Fibroblast of upper back skin (primary cell): ENCODE measurements at places on chromosomes 1 and 21.

- no peak for DNase-seq
These were observed 201.8 kb downstream of the DYRK1A start for GRCh38 chr21:37568415-37568814.

- no peak for DNase-seq
These were observed 206.8 kb downstream of the ZNF326 start for GRCh38 chr1:90201467-90202358.

DNA sequence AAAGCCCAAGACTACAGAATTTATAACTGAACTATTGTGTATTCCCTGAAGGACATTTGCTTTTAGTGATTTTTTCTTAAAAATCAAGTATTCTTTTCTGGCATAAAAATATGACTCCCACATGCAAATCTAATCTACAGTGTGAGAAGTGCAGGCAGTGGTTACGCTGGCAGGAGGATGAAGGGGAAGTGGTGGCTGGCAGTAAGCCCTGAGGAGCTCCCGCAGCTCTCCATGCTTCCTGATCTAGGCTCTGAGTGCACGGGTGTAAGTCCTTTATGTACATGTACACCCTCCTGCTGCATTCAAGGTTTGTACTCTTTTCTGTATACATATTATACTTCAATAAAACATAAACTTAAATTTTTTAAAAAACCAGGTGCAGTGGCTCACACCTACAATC lies 67.5 kb upstream of the PRDX6 start:
- peak; percentile 92 for DNase-seq

DNA sequence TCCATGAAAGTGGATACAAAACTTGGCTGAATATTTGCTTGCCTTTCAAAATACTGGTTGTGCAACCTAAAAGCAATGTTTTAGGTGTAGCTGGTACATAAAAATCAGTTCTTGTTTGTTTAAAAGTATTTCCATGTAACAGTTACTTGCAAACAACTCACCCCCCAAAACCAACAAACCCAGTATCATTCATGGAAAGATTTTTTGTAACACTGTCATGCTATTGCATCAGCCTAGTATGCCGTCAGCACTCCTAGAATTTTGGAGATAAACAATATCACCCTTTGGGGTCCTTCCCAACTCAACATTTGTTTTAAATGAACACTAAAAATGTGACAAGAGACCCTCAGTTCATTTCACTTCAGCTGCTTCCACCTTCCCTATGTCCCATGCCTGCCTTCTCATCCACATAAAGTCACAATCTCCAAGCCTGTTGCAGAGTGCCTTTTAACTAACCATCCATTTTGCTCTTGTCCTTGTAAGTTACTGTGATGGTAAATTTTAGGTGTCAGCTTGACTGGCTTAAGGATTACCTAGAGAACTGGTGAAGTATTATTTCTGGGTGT lies 425.3 kb downstream of the DUSP10 start:
- DNase-seq, result peak; percentile 57
